Activated CD8-positive, alpha-beta memory T cell treated with anti-CD3 and anti-CD28 coated beads for 1 hour (primary cell): ENCODE measurements at places on chromosomes 13 and 19.

GRCh38 chr19:1851654-1852580, 3.6 kb upstream of the REXO1 start:
- DNase-seq = peak; percentile 52

DNA sequence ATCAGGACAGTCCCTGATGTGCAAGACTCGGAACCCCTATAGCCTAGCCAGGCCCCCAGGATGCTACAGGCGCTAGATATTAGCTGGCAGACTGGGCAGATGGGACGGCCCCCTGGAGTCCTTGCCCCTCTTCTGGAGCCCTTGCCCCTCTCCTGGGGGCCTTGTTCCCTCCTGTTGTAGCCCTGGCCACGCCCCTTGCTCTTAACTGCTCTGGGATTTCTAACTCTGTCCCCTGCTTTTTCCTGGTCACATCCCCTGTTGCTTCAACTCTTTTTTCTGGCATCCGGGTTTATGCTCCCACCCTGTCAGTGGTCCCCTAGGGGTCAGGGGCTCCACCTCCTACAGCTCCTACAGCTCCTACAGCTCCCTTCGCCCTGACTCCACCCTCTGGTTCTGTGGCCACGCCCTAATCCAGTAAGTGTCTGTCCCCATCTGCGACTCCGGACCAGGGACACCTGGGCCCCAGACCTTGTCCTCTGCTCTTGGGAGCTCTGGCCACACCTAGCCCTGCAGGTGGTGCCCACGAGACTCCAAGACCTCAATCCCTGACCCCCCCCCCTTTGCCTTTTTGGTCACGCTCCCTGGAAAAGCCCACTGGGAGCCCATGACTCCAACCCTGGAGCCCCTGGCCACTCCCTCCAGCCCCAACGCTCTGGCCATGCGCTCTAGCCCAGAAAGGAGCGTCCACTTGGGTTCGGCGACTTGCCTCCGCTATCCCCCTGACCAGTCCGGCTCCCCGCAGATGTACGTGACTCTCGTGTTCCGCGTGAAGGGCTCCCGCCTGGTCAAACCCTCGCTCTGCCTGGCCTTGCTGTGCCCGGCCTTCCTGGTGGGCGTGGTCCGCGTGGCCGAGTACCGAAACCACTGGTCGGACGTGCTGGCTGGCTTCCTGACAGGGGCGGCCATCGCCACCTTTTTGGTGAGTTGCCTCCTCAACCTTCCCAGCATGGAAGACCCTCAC, 6.8 kb downstream of the PLPPR2 start:
- no peak for DNase-seq

- no peak for DNase-seq
Observed at GRCh38 chr13:84025824-84026223, 143.6 kb upstream of the SLITRK1 start.

DNA sequence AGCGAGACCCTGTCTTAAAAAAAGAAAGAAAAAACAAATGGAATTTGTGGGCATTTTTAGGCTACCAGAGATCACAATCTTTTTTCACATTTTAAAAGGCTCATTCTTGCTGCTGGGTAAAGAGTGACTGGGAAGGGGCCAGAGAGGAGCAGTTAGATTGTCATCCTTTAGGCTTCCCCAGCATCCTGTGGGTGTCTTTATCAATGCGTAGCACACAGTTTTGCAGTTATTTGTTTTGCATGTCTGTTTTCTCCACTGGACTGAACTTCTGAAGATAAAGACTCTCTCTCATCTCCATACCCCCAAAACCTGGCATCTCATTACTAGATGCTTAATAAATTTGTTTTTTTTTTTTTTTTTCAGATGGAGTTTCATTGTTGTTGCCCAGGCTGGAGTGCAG, 2.1 kb upstream of the UTP14C start:
- no peak for DNase-seq

DNA sequence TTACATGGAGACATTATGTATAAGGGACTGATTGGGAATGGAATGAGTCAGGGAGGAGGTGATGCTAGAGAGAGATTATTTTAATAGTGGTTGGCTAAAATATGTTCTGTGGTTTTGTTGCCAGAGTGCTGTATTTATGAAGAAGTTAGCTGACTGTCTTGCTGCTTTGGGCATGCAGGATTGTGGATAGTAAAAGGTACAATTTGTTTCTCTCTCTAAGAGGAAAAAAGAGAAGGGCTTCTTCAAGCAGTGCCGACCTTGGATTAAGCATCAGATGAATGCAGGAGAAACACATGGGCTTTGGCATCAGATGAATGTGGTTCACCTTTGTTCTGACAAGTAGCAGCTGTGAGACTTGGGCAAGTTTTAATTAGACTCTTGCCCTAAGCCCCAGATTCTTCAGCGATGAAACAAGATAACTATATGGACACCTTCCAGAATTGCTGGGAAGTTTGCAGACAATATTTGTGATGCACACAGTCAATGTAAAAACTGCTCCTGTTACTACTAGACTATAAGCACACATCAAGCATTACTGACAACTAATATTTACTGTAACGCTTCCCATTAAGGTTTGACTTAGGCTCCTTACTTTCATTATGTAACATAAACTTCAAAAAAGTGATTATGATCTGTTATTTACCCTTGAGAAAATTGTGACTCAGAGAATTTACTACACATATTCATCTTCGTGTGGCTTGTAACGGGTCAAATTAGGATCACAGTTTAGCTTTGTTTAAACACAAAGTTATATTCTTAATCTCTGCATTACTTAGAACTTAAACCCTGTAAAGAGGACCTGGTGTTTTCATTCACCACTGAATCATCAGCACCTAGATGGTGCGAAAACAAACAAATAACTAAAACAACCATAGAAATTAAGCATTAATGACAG, 824.0 kb downstream of the PCDH9 start:
- no peak for DNase-seq

DNA sequence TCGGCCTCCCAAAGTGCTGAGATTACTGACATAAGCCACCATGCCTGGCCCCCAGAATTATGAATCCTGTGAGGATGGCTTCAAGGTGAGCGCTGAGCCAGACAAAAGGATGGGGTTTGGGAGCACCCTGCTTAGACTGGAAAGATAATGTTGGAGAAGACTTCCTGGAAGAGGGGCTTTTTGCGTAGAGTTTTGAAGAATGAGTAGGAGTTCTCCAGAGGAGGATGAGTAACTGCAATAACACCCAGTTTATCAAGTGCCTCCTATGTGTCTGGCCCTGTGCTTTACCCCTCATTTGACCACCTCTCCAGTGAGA, 641 bp upstream of the GDF15 start:
- no peak for DNase-seq

DNA sequence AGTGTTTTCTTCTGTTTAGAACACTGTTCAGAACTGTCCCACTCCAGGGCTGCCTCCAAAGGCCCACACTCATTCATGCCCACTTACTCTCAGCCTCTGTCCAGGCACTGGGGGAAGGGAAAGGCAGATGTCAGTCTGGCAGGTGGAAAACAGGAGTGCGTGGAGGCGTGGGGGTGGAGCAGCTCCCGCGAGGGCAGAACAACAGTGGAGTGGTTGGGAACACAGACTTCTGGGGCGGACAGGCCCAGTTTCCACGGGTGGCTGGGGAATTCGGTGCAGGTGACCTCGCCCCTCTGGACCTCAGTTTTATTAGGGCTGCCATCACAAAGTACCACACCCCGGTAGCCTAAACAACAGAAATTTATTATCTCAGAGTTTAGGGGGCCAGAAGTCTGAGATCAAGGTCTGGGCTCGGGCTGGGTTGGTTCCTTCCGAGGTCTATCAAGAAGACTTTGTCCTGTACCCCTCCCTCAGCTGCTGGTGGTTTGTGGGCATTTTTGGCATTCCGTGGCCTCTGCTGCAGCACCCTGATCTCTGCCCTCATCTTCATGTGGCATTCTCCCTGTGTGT, 59.7 kb downstream of the SIPA1L3 start:
- no peak for DNase-seq

- DNase-seq = no peak
Observed at GRCh38 chr13:95641291-95642027, 3.0 kb downstream of the DZIP1 start.

DNA sequence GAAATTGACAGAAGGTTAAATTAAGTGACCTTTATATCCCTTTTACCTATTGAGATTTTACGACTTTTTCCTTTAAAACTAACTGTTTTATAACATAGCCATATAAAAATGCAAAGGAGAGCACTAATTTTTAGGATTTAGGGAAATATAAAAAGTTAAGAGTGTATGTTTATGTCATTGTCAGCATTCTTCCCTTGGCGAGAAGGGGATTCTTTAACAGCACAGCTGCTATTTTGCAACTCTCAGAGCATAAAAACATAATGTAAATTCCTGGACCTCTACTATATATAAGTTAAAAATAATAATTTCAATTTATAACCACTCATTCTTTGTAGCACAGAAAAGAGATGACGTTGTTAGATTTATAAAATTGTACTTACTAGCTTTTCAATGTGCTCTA, 363.2 kb downstream of the DACH1 start:
- DNase-seq = no peak

DNA sequence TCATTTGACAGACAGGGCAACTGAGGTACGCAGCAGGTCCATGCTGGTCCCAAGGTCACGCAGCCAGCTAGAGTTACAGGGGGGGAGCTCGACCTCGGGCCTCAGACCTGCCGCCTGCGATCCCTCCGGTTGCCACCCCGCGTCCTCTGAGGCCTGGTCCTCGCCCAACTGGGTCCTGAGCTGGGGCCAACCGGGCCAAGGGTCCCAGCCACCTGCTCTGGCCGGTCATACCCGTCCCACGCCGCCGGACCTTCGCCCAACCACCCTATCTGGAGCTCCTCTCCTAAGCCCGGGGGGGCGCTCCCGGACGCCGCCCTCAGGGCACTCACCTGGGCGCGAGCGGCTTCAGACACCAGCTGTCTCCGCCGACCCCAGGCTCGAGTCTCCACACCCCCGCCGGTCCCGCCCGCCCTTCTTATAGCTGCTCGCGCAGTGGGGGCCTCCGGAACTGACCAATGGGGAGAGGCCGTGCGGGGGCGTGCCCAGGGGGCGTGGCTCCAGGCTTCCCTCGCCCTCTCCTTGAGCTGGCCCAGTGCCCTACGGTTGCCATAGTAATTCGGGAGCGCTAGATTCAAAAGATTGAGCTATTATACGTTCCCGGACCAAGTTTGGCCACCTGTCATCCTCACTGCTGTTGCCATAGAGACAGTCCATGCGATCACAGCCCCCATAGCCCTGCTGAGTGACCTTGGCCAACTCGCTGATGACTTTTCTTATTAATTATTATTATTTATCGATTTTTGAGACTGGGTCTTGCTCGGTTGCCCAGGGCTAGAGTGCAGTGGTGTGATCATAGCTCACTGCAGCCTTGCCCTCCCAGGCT, at the start of gene PLIN5:
TSS of gene PLIN5 (minus strand) at position 389 of the 823 bp plus-strand sequence. CDS start 1,150 bp downstream, outside the sequence.
- peak; percentile 19 for DNase-seq

DNA sequence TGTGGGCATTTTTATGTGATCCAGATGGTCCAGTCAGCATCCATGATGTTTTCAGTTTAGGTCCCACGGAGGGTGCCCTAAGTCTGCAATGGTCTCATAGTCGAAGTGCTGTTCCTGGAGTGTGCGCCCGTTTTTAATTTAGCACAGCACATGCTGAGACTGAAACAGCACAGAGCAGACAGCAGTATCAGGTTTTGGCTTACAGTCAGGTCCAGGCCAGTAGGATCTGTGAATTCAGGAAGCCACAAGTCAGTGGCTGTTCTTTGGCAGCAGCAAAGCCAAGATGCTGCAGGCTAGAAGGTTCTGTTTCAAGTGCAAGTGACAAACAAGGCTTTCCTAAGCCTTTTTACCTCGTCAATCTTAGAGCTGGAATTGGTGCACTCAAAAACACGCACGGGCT, 18.3 kb downstream of the FBXO27 start:
- DNase-seq = no peak

DNA sequence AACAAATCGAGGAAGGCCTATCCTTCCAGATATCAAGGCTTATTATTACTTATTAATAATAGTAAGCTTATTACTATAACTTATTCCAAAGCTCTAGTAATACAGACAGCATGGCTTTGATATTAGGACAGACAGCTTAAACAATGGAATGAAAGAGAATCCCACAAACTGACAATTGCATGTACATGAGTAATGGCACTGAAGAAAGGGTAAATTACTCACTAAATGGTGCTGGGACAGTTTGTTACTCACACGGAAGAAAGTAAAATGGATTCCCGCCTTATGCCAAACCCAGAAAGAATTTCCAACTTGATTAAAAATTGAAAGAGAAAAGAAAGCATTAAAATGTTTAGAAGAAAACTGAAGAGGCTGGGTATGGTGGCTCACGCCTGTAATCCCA, 60.3 kb downstream of the MIPEP start:
- no peak for DNase-seq

DNA sequence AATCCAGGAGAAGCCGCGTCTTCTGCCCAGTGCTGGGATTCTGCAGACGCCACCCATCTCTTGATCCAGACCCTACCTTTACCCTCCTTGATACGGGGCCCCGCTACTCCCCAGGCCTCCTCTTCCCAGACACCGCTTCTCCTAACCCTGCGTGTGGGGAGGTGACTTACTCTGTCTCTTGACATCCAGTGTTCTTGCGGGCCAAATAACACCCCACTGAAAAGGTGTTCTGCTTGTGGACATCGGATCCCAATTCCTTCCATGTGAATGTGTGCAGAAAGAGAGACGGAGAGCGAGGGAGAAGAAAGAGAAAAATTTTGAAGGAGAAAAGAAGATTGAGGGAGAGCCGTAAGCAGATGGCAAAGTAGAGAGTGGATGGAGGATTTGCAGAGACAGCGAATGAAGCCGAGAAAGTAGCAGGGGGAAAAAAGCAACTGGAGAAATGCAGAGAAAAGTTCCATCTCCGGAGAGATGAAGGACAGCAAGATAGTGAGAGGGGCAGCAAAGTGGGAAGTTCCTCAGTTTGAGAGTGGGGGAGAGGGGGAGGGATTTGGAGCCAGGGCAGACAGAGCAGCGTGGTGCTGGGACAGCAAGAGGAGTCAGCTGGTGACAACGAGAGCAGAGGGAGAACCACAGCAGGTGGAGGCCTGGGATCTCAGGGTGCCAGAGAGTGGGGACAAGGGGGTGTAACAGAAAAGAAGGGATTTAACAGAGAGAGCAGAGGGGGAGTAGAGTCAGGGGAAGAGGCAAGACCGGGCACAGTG, 814 bp downstream of the ZNF480 start:
- DNase-seq = no peak

DNA sequence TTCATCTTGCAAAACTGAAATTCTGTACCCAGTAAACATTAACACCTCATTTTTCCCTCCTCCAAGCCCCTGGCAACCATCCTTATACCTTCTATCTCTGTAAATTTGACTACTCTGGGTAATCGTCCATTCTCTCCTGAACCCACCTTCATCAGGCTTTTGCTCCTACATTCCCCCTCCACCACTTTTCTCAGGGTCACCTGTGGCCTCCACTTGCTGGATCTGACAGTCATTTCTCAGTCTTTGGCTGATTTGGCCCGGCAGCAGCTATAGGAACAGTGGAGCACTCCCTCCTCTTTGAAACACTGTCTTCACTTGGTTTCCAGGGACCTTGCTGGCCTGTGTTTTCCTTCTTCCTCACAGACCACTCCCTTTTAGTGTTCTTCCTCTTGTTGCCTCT, 83.5 kb downstream of the LRCH1 start:
- DNase-seq = no peak
